ENCODE measurements at places on chromosomes 2 and 18. TPM values are rescaled to one million over a fixed set of nuclear protein-coding genes. Genes with fewer than 3 reads are reported as not detected.
A peak's percentile ranks its signal among the peaks of the same experiment; 100 is the strongest.

- no peak overlapping the region for H3K4me3 ChIP-seq
- no peaks in the 10 kb centered on the region for H3K36me3 ChIP-seq
- no peaks in the 10 kb centered on the region for H3K27me3 ChIP-seq
- H3K27ac ChIP-seq: no peak overlapping the region
- H3K4me1 ChIP-seq: no peaks in the 10 kb centered on the region
- DNase-seq: no peak
These were observed 154.7 kb downstream of the MBD2 start for GRCh38 chr18:54069729-54070128.

- H3K4me3 ChIP-seq: no peak overlapping the region
- H3K4me1 ChIP-seq: no peaks in the 10 kb centered on the region
- H3K27ac ChIP-seq: no peak overlapping the region
- no peaks in the 10 kb centered on the region for H3K27me3 ChIP-seq
These were observed 17.5 kb downstream of the STAT1 start for GRCh38 chr2:190996338-190996946.

- no peak overlapping the region for H3K4me3 ChIP-seq
- H3K27ac ChIP-seq: no peak overlapping the region
- no peaks in the 10 kb centered on the region for H3K27me3 ChIP-seq
- DNase-seq: no peak
- H3K36me3 ChIP-seq: no peaks in the 10 kb centered on the region
These were observed 221.0 kb downstream of the SLC8A1 start for GRCh38 chr2:40230707-40231432.

DNA sequence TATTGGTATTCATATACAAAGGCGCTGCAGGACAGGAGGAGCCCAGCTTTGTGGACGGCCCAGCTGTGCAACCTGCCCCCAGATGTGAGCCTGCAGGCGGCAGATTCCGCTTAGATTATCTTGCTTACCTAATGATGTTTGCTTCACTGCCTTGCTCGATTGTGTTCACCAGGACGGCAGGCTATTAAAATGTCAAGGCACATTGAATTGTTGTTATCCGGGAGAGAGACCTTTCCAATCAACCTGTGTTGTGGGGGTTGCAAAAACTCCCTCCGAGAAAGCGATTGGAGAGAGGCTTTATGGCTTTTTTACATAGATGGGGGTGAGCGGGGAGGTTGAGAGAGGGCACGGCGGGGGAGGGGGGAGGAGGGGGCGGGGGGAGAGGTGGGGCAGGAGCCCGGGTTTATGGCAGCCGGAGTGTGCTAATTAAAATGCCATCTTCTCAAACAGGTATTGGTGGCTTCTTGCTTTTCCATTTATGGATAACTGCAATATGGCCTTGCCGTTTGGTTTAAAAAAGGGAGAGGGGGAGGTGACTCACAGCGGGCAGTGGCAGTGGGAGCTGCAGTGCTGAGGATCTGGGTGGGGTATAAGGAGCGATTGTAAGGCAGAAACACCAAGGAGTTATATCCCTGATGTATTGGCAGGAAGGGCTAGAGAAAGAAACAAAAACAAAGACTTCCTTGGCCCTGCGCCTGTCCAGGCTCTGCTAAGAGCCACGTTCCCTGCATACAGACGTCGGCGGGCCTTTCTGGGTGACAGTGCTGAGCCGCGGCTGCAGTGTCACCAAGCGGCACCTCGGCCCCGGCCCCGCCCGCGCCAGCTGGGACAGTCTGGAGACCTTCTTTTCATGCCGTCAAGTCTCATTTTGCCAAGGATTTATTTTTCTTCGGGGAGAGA, 97.2 kb downstream of the INSIG2 start:
- H3K27ac ChIP-seq: peak overlapping the region; percentile 74
- H3K4me1 ChIP-seq: no peaks in the 10 kb centered on the region
- H3K36me3 ChIP-seq: no peaks in the 10 kb centered on the region
- H3K27me3 ChIP-seq: no peaks in the 10 kb centered on the region
- H3K4me3 ChIP-seq: peak overlapping the region; percentile 78
- peak; percentile 63 for DNase-seq

DNA sequence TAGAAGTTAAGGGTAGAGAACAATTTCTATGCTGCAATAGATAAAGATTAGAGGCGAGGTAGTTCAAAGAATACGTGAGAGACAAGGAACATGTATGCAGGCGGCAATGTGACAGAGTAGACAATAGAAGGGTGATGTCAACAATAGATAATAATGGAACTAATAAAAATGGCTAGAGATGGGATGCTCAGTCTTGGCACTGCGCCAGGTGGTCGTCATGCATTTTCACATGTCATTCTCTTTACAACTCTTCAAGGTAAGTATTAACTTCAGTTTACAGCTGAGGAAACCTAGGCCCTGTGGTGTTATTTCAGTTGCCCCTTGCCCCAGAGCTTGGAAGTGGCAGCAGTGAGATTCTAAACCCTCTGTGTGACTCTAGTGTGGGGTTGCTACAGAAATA, 890.7 kb upstream of the CELF4 start:
- no peaks in the 10 kb centered on the region for H3K4me1 ChIP-seq
- H3K27me3 ChIP-seq: no peaks in the 10 kb centered on the region
- no peak overlapping the region for H3K4me3 ChIP-seq
- H3K27ac ChIP-seq: no peak overlapping the region

Gene CCBE1
- 0.20 TPM for total RNA-seq

Gene RIT2
- not detected for total RNA-seq

Gene GCG
- not detected for total RNA-seq

Gene SLC14A1
- total RNA-seq: 10.9 TPM

Gene CDK5R2
- total RNA-seq: not detected

Gene POTEJ
- total RNA-seq: not detected

All from psoas muscle (tissue), 8 donors.